ENCODE measurements at places on chromosomes 2 and 18. TPM values are rescaled to one million over a fixed set of nuclear protein-coding genes. Genes with fewer than 3 reads are reported as not detected.

GRCh38 chr2:68483011-68483410 lies 15.6 kb downstream of the APLF start:
- DNase-seq: no peak

DNA sequence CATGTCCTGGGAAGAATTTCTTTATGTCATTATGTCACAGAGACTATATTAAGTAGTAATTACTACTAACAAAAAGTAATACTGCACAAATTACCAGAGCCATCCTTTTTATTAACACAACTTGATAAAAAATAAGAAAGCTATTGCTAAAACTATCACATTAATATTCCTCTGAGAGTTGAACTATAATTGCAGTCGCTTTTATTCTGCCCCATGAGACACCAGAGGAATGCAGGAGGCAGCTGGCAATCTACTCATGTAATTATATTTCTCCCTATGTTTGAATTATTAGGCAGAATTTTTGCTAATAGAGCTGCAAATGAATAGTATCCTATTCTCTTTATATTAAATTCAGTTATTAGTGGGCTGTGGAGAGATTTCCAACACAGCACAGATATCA lies 220.7 kb downstream of the LRRTM4 start:
- no peak for DNase-seq

The CRACDL gene
- 3.4 TPM for polyA plus RNA-seq

DNA sequence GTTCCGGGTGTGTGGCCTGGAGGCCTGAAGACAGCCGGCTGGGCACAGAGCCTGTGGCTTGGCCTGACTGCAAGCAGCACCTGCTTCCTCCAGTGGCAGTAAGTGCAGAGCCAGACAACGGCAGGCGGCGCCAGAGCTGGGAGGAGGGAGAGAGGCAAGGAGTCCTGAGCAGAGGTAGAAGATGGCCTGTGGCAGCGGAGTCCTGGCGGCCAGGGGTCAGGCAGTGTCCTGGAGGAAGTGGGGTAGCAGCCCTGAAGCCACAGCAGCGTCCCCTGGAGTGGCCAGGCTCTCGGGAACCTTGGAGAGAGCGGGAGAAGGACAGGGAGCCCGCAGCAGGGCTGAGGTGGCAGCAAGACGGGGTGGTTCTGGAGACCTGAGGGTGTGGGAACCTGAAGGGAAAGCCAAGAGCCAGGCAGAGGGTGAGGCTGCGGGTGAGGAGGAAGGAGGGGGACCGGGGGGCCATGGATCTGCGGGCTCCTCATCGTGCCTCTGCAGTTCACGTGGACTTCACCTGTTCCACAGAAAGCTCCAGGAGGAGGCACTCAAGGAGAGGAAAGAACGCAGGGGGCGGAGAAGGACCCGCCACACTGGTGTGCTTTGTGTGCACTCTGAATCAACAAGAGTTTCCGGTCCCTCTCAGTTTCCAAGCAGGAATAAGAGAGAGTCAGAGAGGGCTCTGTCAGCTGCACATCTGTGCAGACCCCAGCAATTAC lies 85.9 kb downstream of the USP40 start:
- DNase-seq: no peak

GRCh38 chr2:107263628-107264027 lies 377.7 kb upstream of the ST6GAL2 start:
- DNase-seq: no peak

GRCh38 chr2:33337385-33337960 lies 139.0 kb upstream of the RASGRP3 start:
- DNase-seq: no peak

GRCh38 chr2:23497536-23497935 lies 112.6 kb downstream of the KLHL29 start:
- DNase-seq: no peak

GRCh38 chr2:222950638-222951285 lies 89.9 kb downstream of the ACSL3 start:
- no peak for DNase-seq

GRCh38 chr2:46232860-46233259 lies 64.3 kb upstream of the EPAS1 start:
- DNase-seq: no peak

DNA sequence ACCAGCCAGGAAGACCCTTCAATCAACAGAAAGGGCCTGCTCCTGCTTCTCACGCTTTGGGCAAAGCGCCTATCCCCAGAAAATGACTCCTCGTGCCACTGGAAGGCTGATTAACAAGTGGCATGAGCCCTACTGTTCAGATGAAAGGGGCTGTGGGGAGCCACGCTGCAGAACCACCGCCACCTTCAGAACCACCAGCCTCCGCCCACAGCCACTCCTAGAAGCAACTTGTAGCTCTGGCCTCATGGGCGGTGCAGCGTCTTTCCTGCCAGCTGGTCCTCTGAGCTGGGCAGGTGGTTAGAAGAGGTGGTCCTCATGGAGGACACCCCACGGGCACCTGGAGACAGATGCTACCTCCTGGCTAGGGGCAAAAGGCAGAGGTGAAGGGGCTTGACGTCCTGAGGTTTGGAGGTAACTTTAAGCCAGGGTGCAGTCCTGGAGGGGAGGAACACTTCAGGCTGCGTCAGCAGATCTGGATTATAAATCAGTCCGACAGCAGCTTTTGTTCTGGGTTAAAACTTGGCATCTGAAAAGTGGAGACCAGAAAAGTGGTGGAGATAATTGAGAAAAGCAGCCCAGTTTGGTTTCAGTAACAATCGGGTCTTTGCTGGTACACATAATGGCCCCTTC lies 861 bp upstream of the SEMA4C start:
- DNase-seq: no peak

- no peak for DNase-seq
These were observed 156.9 kb downstream of the LAMA3 start for GRCh38 chr18:23845988-23846630.

DNA sequence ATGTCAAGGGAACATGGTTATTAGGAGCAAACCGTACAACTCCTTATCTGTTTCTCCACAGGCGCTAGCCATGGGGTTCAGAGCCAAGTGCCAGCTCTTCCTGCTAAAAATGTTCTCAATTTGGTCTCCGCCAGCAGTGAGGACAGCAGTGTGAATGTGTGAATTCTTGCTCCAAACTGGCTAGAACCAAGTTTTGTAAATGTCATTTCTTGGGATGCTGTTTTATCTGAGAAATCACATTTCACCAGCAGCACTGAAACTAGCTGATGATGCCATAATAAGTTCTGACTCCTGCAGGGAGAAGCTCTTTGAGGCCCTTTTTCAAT lies 140.6 kb upstream of the LGALSL start:
- no peak for DNase-seq

- DNase-seq: no peak
These were observed 30.3 kb upstream of the ARHGEF4 start for GRCh38 chr2:130806370-130806769.

DNA sequence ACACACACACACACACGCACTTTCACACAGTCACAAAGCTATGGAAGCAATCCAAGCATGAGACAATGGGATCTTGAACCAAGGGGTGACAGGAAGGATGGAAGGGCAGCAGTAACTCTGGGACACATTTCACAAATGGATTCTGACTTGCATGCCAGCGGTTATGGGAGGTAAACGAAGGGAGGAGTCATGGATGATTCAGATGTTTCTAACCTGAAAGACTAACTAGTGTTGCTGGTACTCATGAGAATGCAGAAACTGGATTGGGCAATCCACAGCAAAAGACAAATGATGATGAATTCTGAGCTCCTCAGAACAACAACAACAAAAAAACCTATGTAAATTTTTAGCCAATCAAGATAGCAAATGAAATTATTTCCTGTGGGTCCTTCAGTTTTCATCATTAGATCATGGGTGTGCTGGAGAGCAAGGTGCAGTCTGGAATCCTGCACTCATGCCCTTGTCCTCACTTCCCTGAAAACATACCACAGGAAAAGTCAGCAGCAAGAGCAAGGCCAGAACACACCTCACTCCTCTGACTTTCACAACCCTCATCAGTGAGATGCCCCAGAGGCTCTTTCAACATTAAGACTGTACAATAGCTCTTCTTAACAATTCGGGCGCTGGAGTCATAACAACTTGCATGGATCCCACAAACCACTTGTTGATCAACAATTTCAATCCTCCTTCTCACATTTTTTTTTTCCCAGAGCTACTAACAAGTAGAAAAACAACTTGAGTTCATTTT lies 32.6 kb downstream of the ABCA12 start:
- DNase-seq: no peak

The ITGB6 gene
- polyA plus RNA-seq: 18.8 TPM

GRCh38 chr18:46459789-46460455 lies 197.1 kb downstream of the LOXHD1 start:
- DNase-seq: no peak

DNA sequence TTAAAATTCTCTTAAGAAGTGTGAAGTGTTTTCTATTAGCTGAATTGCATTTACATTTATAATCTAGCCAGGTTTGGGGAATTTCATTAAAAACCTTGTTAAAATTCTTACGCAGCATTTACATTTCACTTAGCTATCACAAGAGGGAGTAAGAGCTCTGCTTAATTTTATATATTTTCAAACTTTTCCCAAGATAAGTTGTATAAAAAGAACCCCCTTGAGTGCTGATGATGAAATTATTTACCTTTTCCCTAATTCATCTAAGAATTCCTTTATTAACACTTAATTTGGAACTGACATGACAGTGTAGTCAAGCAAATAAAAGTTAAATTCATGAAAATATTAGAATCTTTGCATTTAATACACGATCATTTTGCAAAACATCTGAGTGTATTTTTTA lies 54.2 kb upstream of the ZSWIM2 start:
- no peak for DNase-seq

DNA sequence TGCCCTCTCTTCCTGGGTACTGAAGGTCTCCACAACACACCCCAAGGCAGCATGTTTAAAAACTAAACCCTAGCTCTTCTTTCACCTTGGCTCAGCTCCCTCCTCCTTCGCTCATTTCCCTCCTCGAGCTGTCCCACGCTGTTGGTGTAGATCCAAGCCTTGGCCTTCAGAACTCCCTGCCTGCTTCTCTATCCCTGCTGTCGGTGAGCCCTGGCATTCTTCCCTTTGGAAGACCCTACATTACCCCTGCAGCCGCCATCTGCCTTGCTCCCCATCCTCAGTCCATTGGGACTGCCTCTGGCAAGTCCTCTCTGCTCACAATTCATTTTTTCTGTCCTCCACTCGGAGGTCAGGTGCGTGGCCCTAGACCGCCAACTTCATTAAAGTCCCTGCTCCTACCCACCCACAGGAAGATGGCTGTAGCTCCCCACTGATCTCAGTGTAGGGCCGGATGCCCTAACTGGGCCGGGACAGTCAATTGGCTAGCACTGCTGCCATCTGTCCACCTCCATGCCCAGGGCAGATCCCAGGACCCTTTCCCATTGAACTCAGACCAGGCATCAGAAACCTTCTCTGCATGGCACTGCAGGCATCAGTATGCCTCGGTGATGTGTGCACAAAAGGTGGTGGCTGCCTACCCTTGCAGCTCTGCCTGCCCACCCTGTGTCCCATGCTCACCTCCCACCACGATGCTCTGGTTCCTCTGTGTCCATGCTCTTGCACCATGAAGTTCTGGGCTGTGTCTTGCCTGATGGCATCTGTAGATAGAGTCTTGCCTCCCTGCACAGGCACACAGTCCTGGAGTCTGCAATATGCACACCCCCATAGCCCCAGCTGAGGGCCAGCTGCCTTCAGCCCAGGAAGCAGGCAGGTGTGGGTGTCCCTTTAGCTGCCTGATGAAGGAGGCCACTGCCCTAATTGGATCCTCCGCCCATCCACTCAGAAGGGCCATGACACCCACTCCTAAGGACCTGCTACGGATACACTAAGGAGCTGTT lies 5.7 kb downstream of the AMER3 start:
- no peak for DNase-seq

DNA sequence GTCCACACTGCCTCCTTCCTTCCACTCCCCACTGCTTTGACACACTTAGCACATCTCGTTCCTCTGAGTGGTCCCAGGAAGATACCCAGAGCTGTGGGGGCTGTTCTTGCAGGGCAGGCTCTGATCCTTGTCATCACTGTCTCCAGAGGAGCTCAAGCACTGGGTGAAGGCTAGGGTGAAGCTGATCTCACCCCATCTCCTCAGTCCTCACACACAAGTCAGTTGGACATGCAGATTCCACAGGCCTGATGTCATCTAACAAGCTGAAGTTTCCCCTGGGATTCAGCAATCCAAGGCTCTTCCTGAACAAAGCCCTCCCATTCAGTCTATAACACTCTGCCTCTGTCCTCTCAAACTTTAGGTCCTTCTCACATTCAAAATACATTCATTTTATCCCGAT lies 90.6 kb upstream of the RAB6C start:
- no peak for DNase-seq

DNA sequence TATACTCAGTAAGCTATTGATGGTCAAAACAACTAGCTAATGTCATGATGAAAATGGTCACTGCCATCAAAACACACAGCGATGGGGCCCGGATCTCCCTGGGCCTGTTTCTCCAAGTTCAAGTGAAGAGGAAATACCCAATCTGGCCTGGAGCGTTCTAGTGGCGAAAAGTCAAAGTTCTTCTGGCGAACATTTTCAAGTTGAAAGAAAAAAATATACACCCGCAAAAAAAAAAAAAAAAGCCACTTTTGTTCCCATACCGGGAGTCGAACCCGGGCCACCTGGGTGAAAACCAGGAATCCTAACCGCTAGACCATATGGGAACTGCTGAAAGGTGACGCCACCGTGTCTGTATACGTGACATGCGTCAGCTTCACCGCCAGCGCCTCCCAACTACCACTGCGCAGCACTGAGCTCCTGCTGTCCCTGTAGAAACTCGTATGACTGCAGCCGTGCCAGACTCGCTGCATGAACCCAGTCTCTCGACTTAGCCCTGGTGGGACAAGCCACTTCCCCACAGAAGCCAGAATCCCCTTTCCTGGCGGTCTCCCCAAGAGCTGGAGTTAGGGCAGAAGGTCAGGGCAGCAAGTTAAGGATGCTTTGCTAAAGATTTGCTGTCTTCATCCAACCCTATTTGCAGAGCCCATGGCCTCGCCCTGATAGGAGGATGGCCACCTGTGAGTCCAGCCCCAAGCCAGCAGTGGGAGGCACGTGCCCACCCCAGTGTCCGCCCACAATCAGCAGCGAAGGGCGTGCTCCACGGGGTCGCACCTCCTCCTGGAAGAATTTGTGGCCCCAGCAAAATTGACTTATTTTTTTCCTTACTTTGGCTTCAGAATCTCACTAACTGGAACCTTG lies 5.6 kb upstream of the IMP4 start:
- DNase-seq: peak; percentile 88

DNA sequence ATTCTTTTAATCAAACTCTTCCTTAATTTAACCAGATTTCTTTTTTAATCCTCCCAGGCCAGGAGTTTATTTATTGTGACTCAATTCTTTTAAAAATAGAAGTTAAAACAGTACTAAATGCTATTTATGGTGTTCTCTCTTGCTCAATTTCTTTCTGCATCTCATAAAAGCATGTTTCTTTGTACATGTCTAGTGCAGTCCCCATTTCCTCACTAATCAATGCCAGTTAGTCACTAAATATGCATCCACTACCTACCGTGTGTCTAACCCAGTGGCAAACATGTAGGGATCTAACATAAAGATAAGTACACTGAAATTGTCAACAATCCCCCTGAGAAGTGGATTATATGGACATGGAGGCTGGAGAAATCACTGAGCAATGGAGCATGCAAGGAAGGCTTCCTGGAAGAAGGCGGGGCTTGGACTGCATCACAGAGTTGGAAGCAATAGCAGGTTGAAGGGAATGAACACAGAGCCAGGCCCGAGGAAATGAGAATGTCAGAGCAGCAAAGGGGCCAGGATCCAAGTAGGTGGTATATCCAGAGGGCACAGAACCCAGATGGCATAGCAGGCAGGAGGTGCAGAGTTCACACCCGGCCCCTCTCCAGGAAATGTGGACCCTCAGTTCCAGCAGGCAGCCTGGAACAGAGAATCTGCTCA lies 105.3 kb upstream of the FOSL2 start:
- no peak for DNase-seq
